Large intestine (tissue), 12 donors: ENCODE measurements at places on chromosomes 7 and 10.

DNA sequence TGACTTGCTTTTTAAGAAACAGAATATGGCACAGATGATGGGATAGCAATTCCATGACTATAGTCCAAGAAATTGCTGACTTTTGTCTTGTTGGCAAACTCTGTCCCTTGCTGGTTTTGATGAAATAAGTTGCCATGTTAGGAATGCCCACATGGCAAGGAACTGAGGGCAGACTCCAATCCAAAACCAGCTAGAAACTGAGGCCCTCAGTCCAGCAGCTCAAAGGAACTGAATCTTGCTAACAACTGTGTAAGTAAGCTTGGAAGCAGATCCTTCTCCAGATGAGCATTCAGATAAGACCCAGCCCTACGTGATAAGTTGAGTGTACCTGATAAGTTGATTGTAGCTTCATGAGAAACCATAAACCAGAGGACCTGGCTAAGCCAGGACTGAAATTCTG is 64.3 kb upstream of the BMPER start:
- DNase-seq, result no peak

DNA sequence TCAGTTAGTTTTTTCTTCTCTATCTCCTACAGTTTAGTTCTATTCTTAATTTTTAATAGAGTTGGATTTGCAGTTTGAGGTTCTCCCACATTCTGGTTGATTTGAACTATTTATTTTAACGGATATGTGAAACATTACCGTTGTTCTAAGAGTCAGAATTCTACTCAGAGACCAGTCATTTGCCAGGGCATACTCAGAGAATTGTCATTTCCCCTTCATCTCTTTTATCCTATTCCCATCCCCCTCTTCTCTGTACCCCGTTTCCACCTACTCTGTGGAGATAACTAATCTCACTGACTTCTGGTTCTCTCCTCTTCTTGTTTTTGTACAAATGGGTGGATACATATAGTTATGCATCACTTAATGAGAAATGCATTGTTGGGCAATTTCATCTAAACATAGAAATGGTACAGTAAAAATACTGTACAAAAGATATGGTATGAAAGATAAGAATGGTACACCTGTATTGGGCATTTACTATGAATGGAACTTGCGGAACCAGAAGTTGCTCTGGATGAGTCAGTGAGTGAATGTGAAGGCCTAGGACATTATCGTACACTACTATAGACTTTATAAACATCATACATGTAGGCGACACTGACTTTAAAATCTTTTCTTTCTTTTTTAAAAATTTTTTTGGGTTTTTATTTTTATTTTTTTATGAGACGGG is 53.1 kb downstream of the INPP5F start:
- DNase-seq, result no peak

GRCh38 chr7:77658928-77659327 is 37.3 kb upstream of the RSBN1L start:
- no peak for DNase-seq

DNA sequence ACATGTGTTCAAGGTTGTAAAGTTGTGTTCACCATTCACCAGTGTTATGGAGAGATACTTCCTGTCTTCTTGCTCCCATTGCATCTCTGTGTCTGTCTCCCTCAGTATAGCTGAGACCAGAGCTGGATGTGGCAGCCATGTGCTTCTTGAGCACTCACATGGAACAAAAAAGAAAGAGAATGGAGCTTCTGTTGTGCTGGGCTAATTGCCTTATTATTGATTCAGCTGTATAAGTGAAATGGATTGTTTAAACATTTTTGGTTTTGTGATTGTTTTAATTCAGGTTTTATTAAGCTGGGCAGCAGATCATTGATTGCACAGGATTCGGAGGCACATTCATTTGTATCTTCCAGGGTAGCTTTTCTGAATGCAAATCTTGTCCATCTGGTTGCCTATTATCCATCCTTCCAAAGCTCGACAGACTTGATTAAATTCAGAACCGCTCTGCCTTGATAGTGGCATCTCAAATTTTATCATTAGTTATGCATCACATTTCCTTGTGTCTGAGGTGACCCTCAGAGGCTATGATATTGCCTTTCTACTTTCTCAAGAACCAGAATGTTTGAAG is 119.9 kb downstream of the CCNY start:
- DNase-seq, result no peak

DNA sequence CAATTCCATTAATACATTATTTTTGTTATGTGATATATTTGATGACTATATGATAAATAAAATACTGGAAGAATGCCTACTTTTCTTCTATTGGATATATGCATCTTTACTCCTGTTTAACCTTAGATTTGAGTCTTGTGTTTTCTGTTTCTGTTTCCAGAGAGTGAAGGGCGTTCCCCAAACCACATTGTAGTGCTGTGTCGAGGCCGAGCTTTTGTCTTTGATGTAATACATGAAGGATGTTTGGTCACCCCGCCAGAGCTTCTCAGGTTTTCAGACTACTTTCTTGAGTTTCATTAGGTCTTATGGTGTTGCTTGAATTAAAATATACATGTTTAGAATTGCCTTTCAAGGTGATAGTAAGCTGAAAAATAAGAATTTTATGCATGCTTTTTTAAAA is 23.8 kb downstream of the CROT start:
- no peak for DNase-seq
